NCI-H526 treated with DMSO at 0.1 percent for 48 hours (cell line): ENCODE measurements at places on chromosomes 5 and 9.

GRCh38 chr5:98365126-98365525 is 408.3 kb upstream of the RGMB start:
- DNase-seq: no peak

- DNase-seq: no peak
Observed at GRCh38 chr5:89595056-89595455, 712.1 kb upstream of the MEF2C start.

GRCh38 chr5:149810856-149811255 is 80.7 kb downstream of the PPARGC1B start:
- DNase-seq: no peak

- DNase-seq: peak; percentile 24
Observed at GRCh38 chr5:178839319-178839704, 20.4 kb upstream of the ZNF354B start.

DNA sequence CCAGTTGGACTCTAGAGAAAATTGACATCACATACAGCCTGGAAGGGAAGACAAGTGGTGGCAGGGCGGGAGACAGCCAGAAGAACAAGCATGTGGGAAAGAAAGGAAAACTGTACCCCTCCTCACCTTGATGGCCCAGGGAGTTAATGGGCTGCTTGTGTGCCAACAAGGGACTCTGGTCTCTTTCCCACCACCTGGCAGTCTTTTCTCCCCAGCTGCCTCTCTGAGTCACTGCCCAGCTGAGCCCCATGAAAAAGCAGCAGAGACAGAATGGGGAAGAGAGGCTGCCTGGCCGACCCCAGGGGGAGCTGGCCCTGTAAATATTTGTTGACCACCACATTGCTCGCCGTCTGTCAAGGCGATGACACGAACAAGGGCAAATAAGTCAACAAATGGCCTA is 359.4 kb downstream of the ENC1 start:
- no peak for DNase-seq

DNA sequence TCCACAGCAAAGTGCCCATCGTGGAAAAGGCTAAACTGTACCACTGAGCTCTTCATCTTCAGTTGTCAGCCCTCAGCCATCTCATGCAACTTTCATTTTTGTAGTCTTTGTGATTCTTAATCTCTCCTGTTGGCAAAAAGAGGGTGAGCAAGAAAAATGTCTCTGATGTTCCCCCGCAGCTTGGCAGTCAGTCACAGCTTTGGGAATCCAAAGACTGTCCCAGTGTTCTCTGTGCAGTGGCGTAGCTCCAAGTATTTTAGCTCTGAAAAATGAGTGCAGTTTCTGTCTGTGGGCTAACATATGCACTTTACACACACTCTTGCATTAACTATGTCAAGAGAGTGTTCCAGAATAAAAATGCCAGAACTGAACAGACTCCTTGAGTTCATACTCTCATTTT is 372.2 kb downstream of the TMEM232 start:
- DNase-seq: no peak

DNA sequence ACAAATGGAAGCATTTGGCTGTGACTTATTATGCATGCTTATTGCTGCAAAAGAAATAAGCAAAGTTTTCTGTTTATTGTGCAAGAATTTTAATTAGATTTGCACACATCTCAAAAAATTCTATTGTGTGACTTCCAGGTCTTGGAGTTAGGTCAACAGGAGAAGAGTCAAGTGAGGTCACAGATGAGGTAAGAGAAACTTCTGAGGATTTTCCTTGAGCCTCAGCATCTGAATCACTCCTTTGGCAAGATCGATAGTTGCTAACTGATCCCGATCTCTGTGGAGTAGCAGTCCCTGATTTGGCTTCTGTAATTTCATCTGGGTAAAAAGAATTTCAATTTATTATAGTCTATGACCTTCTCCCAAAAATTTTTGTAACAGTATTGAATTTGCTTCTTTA is 6.9 kb upstream of the TTC33 start:
- no peak for DNase-seq

GRCh38 chr9:133124123-133124906 is 3.3 kb upstream of the RALGDS start:
- no peak for DNase-seq

GRCh38 chr5:80864706-80865435 is 95.3 kb upstream of the RASGRF2 start:
- DNase-seq: no peak

- no peak for DNase-seq
Observed at GRCh38 chr9:122116040-122116439, 22.9 kb upstream of the TTLL11 start.

DNA sequence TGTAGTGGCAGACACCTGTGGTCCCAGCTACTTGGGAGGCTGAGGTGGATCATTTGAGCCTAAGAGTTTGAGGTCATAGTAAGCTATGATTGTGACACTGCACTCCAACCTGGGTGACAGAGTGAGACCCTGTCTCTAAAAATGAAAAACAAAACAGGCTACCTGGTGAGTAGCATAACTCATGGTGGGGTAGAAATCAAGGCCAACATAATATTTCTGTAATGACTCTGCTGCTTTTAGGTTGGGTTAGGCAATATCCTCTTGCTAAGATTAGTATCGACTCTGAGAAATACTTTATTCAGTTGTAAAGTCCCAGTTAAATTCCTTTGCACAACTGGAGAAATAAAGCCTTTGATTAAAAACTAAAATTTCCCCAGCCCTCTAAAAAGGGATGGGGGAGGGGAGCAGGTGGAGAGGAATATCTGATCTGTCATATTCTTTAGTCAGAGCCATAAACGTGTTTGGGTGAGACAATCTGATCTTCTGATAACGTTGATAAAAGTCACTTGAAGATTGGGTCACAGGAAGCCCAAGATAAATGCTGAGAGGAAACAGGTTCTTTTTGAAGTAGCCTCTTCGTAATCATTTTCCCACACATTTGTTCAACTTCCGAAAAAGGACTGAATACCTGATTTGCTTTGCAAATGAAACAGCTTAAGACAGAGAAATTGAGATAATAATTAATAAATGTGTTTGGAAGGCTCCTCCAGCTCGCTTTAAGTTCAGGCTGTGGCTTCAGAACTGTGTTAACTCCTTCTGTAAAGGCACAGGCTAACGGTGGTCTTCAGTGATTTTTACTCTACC is 14.9 kb downstream of the IL4 start:
- no peak for DNase-seq
